Suprapubic skin (tissue), 4 donors: ENCODE measurements at places on chromosomes 7 and 10. TPM values are rescaled to one million over a fixed set of nuclear protein-coding genes. Genes with fewer than 3 reads are reported as not detected.

Gene RALA
- total RNA-seq, result 15.6 TPM

Gene PLXNA4
- total RNA-seq, result 5.4 TPM

Gene FRMD4A
- total RNA-seq, result 43.9 TPM

Gene DGKB
- total RNA-seq, result not detected

Gene CYP3A4
- total RNA-seq, result 2.3 TPM

DNA sequence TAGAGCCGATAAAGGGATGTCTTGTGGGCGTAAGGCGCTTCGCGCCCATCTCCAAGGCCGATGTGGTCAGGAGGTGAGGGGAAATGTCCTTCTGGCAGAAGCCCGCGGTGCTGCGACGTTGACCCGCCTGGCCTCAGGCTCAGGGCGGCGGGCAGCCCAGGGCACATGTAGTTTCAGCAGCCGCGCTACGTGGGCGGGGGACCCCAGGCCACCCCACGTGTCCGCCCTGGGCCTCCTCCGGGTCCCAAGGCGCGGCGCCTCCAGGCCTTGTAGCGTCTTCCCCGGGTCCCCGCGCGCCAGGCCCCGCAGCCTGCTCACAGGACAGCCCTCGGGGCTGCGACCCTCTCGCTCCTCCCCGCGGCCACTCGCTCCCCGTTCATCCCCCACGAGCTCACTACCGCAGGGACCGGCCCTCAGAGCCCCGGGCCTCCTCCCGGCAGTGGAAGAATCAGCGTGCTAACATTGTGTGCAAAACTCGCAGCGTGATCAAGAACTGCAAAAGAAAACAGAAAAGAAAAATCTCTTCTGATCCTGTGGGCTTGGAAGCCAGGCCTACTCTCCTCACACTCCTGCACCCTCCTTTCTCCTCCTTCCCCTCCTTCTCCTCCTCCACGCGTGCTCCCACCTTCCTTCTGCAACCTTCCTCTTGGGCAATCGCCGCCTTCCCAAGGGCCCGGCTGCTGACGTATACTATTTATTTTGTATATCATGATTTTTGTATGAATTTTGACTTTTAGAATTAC is 4.4 kb upstream of the TBX20 start:
- no peak for DNase-seq

DNA sequence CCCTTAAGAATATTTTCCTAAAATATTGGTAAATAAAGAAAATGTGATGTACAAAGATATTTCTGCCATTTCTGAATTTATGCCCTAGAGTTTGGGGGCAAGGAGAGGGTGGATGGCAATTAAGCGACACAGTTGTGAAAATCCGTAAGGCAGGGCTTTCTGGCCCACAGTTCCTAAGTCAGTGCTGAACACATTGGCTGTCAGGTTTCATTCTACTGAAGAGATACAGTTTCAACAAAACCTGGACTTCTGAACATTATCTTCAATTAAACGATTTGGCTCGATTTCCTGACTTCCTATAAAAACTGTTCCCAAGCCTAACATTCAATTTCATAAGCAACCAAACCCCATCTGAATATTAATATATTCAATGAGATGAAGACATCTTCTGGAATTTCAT is 61.1 kb upstream of the NEBL start:
- no peak for DNase-seq

DNA sequence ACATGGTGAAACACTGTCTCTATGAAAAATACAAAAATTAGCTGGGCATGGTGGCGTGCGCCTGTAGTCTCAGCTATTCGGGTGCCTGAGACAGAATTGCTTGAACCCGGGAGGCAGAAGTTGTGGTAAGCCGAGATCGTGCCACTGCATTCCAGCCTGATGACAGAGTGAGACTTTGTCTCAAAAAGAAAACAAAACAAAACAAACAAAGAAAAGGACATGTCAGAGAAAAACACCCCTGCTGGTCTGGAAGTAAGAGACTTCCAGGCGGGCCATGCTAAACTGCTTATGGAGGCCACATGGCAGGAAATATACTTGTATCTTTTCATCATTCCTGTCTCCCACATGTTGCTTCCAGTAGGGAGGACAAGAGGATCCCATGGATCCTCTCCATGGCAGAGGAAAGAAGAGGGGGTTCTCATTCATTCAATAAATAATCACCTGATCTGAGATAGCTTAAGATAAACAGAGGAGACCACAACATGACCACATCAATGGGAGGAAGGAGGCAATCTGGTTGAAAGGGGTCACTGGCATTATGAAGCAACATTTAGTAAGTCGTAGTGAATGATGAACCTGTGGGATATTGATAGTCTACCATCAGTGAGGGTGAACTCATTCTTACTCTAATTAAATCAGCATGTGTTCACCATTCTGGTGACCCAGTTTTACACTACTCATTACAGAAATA is 60.5 kb upstream of the ZNF138 start:
- DNase-seq, result no peak

- DNase-seq, result no peak
Observed at GRCh38 chr7:1819259-1819841, 149.3 kb downstream of the ELFN1 start.
